ENCODE measurements at places on chromosomes 12 and 14.

DNA sequence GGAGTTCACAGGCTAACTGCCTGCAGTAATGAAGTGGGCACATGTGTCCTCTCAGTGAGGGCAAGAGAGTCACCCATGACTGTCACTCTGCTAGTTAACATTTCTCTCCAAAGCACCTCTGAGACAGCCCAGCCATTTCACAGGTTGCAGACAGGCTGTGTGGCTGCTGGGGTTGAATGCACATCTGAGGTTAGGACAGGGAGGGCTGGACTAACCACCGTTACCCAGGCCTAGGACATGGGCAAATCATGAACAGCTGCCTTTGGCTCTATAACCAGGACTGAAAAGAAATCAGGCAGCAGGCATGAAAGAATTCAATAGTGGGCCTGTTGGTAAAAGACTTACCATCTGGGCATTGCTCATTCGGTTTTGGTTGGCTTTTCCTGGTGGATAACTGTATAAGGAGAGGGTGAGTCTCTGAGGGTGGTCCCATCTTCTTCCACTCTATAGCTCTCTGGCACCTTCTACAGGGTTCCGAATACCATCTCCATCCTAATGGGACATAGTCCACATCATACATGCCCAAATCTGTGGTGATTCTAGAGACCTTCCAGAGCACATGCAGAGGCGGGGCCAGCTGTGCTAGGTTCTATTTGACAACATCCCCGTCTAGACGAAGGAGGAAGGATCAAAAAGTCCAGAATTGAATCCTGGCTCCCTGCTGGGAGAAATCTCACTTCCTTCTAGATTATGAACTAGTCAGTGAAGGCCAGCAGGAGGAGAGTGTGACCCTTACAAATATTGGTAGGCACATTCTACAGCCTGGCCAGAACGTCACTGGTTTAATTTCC lies 10.8 kb downstream of the CRACR2A start:
- DNase-seq, result no peak

GRCh38 chr14:89108608-89109007 lies 284.2 kb downstream of the TTC8 start:
- DNase-seq, result no peak

DNA sequence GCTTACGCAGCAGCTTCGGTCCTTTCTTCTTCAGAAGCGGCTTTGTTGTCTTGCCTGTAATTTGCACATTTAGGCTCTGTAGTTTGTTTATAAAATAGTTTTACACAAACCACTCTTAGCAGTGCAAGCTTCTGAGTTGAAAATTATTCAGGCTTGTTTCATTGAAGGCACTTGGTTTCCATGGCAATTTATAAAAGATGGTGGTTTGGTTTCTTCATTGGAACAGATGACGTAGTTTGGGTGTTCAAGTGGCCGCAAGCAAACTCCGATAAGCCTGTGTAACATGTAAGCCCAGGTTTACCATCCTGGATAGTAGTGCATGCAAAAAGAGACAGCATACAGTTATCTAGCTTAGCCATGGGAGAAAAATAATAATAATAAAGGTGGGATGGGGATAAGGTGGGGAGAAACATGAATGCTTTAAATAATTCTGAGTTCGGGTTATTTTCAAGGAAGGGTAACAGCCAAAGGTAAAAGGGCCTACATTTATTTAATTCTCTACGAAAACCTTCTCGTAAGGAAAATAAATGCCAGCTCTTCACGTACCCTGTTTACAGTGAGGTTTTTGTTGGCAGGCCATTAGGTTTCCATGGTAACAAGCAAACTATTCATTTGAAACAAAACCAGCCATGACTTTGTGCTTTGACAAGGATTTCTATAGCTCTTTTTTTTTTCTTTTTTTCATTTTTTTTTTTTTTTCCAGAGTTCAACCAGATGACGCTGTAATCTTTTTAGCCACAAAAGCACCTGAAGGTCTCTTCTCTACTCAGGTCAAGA lies 189.6 kb upstream of the RPL10L start:
- DNase-seq, result no peak

- no peak for DNase-seq
These were observed 1.3 kb downstream of the TRAF3 start for GRCh38 chr14:102778338-102779083.

- DNase-seq, result no peak
These were observed 49.4 kb downstream of the GPATCH2L start for GRCh38 chr14:76201162-76201561.

DNA sequence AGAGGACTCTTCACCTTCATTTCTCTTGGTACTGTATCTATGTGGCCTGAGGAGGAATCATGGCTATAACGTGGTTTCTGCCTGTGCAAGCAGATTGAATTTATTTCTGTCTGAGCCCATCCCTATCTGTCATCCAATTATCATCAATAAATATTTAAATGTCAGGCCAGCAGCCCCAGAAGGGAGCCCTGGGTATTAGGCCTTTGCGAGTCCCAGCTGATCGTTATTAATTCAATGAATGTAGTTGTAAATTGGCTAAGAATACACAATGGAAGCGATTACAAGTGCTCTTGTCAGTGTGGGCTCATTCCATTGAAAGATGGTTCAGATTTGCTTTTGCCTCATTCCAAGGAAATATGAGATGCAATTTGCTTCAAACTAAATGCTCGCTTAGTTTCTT lies 142.0 kb downstream of the KTN1 start:
- DNase-seq, result no peak

All from H1 (cell line).